ENCODE measurements at places on chromosomes 12 and 14. TPM values are rescaled to one million over a fixed set of nuclear protein-coding genes. Genes with fewer than 3 reads are reported as not detected.

The SERPINA3 gene
- total RNA-seq, result 2.1 TPM

The RDH5 gene
- 11.9 TPM for total RNA-seq

The PIK3C2G gene
- not detected for total RNA-seq

The PRR4 gene
- 1.1 TPM for total RNA-seq

The SLCO1C1 gene
- total RNA-seq, result not detected

The HECTD4 gene
- total RNA-seq, result 18.9 TPM

The LYZ gene
- not detected for total RNA-seq

The HRK gene
- total RNA-seq, result 0.11 TPM

The CKB gene
- total RNA-seq, result 36.6 TPM

The KRT72 gene
- not detected for total RNA-seq

The MFAP5 gene
- 5.8 TPM for total RNA-seq
